Activated naive CD4-positive, alpha-beta T cell (primary cell): ENCODE measurements at places on chromosomes 6 and 20.

GRCh38 chr6:155543166-155543847, 87.7 kb upstream of the NOX3 start:
- no peak for DNase-seq

GRCh38 chr6:126380072-126380583, 40.2 kb downstream of the CENPW start:
- DNase-seq, result no peak

DNA sequence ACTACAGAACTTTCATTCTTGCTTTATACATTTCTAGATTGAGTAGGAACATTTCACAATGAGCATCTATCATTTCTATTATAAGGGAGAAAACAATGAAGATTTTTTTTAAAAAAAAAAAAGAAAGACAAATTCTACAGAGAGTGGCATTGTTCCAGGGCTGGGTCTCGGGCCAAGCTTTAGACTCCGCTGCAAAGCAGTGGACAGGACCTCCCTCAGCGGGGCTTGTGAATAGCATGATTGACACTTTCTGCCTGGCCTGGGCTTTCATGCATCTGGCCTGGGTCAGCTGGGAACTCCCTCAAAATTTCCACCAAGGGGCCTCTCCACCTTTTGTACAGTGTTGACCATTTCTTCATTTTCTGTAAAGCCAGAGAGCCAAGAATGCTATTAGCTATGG, 55.8 kb upstream of the HIVEP2 start:
- DNase-seq, result no peak

DNA sequence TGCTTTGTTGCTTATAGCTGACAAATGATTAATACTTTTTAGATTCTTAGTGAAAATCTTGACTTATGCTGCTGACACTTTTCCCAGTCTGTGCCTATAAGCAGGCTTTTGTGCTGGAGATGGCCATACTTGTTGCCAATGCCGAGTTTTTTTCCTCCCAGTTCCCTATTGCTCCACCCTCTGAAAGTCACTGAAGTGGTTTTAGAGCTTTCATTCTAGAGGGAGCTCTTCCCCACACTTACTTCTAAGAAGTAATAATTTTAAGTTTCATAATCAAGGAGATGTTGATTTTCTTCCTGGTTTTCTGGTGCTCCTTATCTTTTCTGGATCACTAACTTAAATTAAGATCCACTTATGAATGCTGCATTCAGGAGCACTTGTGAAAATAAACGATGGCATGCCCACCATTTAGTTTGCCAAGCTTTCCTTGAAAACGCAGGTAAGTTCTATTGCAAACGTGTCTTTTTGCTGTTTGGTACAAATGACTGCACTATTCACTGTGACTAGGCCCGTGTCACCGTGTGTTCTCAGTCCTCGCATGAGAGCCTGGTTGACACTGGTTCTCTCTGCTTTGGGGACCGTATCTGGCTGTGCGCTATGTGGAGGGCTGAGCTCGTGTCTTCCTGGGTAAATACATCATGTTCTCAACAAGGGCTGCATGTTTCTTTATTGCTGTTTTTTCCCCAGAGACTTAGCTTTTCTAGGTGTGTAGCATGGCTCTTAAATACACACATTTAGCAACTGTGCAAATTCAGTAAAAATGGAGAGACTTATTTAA, 50.2 kb downstream of the GFRA4 start:
- DNase-seq, result no peak

GRCh38 chr6:90156861-90157260, 139.8 kb downstream of the BACH2 start:
- DNase-seq, result no peak
